ENCODE measurements at places on chromosomes 6 and 20.

GRCh38 chr6:129345890-129346289 is 364.1 kb downstream of the ARHGAP18 start:
- DNase-seq = peak; percentile 89

GRCh38 chr6:99629293-99629692 is 22.7 kb downstream of the PRDM13 start:
- no peak for DNase-seq

- DNase-seq = no peak
Observed at GRCh38 chr6:151408858-151409257, 17.5 kb upstream of the ZBTB2 start.

DNA sequence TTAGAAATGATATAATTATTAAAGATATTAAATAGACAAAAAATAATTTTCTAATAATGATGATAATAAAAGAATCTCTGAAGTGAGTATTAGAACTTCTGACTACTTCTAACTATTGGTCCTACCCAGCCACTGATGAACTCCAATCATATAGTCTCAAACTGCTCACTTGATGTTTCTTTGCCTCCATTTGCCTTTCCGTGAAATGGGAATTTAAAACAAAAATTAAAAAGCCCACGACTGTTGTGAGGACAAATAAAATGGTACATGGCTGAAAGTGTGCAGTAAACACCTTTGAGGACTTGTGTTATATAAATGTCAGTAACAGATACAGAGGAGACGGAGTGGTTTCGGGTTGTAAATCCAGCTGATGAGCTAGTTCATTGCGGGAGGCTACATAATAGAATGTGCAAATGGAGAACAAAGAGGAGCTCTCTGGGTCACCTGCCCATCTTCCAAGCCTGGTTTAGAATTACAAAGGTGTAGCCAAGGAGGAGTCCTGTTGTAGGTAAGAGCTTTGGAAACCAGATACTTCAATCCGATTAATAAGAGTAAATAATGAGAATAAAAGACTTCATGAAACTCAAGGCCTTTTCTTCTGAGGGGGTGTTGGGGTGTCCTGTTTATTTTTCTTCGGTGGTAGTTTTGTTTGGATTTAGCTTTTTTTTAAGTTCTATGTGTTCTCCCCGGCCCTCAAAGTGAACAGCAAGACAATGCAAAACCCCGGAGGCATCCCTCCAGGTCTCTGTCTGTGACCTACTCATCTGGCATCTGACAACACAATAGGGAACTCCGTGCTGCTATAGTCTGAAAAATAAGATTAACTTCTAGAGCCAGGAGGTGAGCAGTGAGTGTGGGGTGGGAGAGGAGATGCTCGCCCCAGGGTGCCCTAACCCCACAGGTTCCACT is 4.4 kb upstream of the PXDC1 start:
- DNase-seq = no peak

DNA sequence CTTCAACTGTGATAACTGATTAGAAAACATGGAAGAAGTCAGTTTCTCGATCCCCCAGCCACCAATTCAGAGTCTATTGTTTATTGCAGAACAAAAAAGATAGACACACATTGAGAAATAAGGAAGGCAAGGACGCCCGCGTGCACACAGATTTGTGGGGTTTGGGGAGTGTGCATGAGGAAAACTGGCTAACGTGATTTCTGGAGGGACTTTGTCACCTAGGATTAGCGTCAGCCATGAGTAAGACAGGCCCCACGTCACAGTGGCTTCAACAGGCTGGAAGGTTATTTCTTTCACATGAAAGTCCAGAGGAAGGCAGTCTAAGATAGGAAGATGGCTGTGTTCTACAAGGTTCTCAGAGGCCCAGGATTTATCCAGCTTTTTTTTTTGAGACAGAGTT is 7.7 kb downstream of the ZNF341 start:
- no peak for DNase-seq

DNA sequence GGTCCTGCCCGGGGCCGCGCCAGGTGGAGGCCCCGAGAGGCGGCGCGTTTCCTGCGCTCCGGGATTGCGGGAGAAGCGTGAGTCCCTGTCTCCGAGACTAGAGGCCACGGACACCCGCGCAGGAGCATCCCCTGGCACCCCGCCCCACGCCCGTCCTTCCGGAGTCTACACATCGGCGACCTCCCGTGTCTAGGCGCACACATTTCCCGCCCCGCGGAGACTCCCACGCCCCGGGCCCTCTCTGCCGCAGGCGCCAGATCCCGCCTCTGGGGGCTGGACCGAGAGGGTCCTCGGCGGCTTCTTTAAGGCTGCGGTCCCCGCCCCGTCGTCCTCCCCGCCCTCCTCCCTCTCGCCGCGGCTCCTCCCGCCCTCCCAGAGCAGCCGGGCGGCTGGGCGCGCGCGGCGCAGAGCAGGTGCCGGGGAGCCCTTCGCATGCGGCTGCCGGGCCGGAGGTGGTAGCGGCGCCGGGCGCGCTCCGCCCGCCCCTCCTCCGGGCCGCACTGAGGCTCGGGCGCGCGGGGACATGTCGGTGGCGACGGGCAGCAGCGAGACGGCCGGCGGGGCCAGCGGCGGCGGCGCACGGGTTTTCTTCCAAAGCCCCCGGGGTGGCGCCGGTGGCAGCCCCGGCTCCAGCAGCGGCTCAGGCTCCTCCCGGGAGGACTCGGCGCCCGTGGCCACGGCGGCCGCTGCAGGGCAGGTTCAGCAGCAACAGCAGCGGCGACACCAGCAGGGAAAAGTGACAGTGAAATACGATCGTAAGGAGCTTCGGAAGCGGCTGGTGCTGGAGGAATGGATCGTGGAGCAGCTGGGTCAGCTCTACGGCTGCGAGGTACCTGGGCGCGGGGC is at the start of gene PPP1R14C:
TSS of gene PPP1R14C (plus strand) at position 375 of the 846 bp plus-strand sequence. CDS start at position 524, 149 bp downstream.
- DNase-seq = no peak

DNA sequence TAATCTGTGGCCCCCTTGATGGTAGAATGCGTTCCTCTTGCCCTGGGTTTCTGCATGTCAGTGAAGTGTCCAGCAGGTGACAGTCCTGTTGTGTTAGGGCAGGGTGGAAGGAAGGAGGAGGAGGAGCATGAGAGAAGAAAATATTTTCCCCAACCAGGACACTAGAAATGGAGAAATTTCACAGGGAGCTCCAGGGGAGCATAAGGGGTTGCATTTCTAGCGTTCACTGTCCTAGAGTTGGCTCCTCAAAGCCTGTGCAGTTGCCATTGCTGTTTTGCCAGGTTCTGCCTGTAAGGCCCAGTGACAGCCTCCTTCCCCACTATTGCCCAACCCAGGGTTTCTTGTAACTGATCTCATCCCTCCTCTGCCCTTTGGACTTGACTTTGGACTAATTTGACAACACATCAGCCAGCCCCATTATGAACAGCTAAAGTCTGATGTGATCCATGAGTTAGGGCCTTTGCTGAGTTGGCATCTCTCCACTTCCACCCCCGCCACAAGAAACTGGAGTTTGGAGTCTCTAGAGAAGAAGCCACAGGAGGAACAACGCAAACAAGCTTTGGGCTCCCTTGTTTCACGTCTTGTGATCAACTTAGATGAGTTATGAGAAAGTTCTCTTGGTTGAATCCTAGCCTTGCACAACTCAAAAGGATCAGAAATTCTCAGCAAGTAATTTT is 14.0 kb upstream of the FAM50B start:
- DNase-seq = no peak

GRCh38 chr6:136880748-136881460 is 41.2 kb upstream of the SLC35D3 start:
- DNase-seq = no peak

DNA sequence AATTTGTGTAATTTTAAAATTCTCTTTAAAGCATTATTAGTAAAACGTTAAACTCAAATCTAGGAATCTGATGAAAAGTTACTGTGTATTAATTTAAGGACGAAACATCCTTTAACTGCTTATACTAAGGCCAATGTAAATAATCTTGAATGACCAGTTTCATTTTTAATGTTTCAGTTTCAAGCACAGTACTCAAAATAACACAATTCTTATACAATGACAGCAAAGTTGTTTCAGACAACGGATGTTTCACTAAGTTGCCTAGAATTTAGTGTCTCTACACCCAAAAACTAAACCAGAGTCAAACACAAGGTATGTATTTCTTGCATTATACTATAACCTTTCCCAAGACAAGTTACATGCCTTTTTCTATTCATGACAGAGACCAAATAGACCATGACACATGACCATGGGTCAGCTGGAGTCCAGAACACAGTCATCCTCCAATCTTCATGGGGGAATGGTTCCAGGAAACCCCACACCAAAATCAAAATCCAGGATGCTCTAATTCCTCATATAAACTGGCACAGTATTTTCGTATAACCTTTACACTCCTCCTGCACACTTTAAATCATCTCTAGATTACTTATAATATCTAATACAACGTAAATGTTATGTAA is 7.7 kb downstream of the PHIP start:
- peak; percentile 36 for DNase-seq

DNA sequence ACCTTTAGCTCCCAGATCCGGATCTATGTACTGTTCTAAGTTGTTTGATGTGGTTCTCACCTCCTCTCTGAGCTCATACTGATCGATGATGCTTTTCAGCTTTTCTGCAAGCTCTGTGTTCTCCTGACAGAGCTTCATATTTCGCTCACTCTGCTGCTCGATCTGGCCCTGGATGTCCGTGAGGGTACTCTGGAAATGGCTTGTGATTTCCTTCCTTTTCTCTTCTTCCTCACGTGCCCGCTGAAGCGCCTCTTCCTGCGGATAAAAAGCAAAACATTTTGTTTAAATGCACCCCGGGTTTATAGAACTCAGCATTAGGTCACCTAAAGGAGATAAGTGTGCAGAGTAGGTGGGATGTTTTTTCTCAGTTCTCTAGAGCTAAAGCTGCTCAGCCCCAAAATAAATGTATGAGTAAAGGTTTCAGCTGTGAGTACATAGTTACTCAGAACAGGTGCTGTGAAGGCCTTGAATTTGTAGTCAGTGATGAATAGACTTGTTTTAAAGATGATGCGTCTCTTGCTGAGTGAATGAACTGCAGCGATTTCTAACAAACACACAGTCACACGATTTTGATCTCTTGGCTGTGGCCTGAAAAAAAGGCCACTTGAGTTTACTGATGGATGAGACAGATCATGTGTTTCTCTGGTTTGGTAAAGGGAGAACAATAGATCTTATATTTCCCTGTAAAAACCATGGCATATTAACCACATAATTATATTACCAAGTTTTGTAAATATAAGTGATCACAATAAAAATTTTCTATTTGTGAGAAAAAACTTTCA is 29.1 kb downstream of the TXLNB start:
- DNase-seq = no peak

- DNase-seq = no peak
Observed at GRCh38 chr6:163588220-163588919, 173.9 kb downstream of the QKI start.

DNA sequence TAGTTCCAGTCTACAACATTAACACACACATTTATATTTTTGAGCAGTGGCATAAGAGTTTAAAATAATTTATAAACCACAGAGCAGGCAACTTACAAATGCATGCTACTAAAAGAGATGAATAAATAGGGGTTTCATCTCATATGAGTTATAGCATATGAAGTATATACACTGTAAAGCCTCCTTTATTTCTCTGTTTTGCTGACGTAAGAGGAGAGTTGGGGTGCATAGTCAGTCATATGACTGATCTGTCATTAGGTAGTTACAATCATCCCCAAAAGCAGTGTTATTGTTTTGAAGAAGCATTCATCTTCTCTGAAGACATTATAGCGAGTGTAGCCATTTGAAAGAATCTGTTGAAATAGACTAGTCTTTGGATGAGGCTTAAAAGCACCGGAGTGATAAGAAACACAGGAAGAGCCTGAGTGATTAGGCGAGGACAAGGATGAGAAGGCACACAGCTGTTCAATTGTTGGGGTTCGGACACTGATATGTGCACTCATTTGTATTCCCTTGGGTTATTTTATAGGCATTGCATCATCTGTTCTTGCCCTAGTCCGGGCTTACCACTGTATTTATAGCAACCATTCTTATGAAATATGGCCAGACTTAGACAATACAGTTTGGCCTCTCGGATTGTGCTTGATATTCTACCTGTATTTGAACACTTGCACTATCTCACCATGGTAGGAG is 325.7 kb downstream of the SAMD5 start:
- DNase-seq = no peak
